ENCODE measurements at places on chromosomes 5 and 9. TPM values are rescaled to one million over a fixed set of nuclear protein-coding genes. Genes with fewer than 3 reads are reported as not detected.

The RIOK2 gene
- 35.6 TPM for total RNA-seq

The PCDHB15 gene
- 4.3 TPM for total RNA-seq

The MACIR gene
- 16.9 TPM for total RNA-seq

The LSM11 gene
- 9.9 TPM for total RNA-seq

The LCNL1 gene
- total RNA-seq = 5.8 TPM

The C5orf52 gene
- total RNA-seq = not detected

The SPINK1 gene
- not detected for total RNA-seq

The GABRA1 gene
- total RNA-seq = not detected

The SELENOP gene
- total RNA-seq = 0.20 TPM

The PIP5K1B gene
- not detected for total RNA-seq

The FAM200C gene
- 3.9 TPM for total RNA-seq

The FOXI1 gene
- total RNA-seq = not detected

The EQTN gene
- not detected for total RNA-seq

The LCN1 gene
- 0.60 TPM for total RNA-seq

The SHC3 gene
- total RNA-seq = 0.64 TPM

The HMGCR gene
- total RNA-seq = 75.9 TPM

The CDC25C gene
- 1.6 TPM for total RNA-seq

The FOXD4L6 gene
- not detected for total RNA-seq

The HTR4 gene
- not detected for total RNA-seq

The ENHO gene
- total RNA-seq = 1.6 TPM

The FREM1 gene
- total RNA-seq = 1.7 TPM

The FOXD4 gene
- total RNA-seq = 0.44 TPM

The SPATA31C1 gene
- not detected for total RNA-seq

The FBP2 gene
- total RNA-seq = not detected

The CCDC187 gene
- not detected for total RNA-seq

The OTULIN gene
- total RNA-seq = 34.7 TPM

The GMCL2 gene
- total RNA-seq = not detected

The NEUROG1 gene
- not detected for total RNA-seq

The PHF24 gene
- total RNA-seq = 0.30 TPM

The PRUNE2 gene
- total RNA-seq = 11.4 TPM

The PCDHGA5 gene
- total RNA-seq = 0.15 TPM

The FBLL1 gene
- total RNA-seq = 2.4 TPM

The NPR3 gene
- 315 TPM for total RNA-seq

The PCDHGA10 gene
- total RNA-seq = 14.9 TPM

The SPINK13 gene
- not detected for total RNA-seq

The NFIB gene
- total RNA-seq = 63.1 TPM

The BSPRY gene
- not detected for total RNA-seq
